ENCODE measurements at places on chromosomes 3 and 15. TPM values are rescaled to one million over a fixed set of nuclear protein-coding genes. Genes with fewer than 3 reads are reported as not detected.

UCN2 gene
- 0.86 TPM for polyA plus RNA-seq

CD96 gene
- 1.5 TPM for polyA plus RNA-seq

- peak; percentile 47 for DNase-seq
Observed at GRCh38 chr15:33309602-33310276, 1.0 kb upstream of the RYR3 start.

GRCh38 chr3:111045564-111045963, 26.1 kb upstream of the NECTIN3 start:
- DNase-seq, result no peak

GRCh38 chr3:31946484-31947081, 34.5 kb downstream of the OSBPL10 start:
- no peak for DNase-seq

- no peak for DNase-seq
Observed at GRCh38 chr15:28985316-28985645, 99.5 kb downstream of the APBA2 start.

DNA sequence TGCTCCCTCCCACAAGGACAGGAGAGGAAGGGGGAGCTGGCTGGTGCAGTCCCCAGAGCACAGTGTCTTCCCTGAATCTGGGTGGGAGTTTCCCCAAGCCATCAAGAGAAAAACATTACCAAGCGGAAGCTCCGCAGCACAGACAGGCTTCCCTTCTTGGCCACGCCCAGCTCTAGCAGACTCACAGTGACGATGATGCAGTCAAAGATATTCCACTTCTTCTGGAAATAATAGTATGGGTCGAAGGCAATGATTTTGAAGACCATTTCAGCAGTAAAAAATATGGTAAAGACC, 76.7 kb downstream of the SCN10A start:
- no peak for DNase-seq

DNA sequence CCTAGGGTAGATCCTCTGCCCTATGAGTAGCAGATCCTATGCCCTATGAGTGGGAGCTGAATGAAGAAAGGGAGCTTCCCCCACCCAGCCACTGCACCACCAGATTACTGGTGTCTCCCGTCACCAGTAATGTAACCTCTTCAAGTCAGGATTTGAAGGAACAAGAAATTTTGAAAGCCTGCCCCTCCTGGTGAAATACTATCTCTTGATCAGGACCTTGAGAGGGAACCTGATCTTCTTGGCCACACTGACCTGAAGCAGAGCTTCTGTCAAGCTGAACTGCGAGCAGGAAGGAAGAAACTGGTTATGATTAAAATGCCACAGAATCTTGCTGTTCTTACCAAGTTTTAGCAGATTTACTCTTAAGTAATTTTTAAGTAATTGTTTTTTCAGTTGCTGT, 62.8 kb downstream of the RSL24D1 start:
- DNase-seq, result no peak

DNA sequence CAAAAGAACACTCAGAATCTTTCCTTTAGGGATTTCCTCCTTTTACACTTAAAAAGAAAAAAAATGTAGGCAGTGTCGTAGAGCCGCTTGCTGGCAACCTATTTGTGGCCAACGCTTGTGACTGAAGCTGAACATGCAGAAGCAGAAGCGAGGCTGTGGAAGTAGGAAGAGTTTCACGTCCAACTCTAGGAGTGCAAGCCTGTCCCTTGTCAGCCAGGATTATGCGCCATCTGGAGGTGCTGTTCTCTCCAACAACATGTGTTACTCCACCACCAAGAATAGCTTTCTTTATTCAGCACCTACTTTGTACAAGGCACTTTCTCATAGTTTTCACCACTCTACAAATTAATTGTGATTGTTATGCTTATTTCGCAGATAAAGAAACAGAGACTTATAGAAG, 223.2 kb upstream of the LMCD1 start:
- no peak for DNase-seq

DNA sequence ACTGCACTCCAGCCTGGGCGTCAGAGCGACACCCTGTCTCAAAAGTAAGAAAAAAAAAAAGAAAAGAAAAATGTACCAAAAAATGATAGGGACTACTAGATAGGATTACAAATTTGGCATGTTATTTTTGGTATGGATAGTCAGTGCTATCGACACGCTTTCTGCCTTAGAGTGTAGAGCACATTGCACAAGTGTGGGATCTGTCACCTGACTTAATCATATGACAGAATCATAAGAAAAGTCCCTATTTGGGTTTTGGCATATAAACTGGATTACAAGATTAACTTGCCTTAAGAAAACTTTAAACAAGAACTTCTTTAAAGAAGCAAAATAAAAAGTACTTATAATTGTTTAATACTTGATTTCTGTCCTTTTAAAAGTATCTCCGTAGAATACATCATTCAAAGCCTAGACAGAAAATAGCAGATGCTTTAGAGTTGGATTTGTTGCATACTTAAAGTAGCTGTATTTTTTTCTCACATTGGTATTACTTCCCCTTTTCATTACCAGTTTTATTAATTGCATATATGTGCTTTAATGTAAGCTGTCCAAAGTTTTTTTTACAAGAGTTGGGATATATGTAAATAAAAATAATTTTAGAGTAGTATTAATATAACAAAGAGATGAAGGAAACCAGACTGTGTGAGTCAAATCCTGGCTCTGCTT, 7.8 kb downstream of the ATP6V1A start:
- no peak for DNase-seq
